ENCODE measurements at places on chromosomes 12 and 14.

DNA sequence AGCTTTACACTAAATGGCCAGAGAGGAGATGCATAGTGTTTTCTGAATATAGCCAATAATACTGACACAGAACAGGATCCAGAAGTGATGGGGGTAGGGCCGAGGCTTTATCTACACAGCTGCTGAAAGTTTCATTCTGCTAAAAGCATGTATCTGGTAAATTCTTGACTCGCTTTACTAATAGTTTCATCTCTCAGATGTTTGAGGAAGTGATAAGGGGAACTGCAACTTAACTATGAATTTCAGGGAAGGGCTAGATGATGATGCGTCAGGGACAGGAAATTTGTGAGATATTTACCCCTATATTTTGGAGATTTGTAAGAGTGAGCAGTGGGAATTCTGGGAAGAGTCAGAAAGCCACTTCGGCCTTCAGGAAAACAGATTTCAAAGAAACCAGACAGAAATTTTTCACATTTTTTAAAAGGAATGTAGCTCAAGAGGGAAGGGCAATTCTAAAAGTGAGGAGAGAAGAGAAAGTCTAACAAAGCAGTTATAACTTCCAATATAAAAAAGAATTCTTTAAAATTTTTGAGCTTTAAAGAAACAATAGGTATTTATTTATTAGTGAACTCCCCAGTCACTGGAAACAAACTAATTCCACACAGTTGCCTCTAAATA is 243.1 kb downstream of the BCAT1 start:
- DNase-seq = peak; percentile 43

DNA sequence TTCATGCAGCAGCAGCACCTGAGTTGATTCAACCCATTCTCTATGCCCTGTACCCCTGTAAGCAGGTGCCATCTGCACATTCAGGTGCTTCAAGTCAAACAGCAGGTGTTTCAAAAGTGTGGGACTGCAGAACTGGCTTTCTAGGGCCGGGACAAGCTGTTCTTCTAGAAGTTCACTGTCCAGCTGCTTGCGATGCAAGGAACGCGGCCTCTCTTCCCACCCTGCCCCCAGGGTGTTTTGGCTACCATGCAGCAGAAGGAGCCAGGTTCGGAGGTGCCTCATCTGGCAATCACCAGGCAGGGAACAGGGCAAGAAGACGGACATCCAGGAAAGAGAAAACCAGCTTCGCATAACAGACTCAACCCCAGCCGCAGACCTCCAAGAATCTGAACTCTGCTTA is 35.2 kb downstream of the TMEM132D start:
- no peak for DNase-seq

DNA sequence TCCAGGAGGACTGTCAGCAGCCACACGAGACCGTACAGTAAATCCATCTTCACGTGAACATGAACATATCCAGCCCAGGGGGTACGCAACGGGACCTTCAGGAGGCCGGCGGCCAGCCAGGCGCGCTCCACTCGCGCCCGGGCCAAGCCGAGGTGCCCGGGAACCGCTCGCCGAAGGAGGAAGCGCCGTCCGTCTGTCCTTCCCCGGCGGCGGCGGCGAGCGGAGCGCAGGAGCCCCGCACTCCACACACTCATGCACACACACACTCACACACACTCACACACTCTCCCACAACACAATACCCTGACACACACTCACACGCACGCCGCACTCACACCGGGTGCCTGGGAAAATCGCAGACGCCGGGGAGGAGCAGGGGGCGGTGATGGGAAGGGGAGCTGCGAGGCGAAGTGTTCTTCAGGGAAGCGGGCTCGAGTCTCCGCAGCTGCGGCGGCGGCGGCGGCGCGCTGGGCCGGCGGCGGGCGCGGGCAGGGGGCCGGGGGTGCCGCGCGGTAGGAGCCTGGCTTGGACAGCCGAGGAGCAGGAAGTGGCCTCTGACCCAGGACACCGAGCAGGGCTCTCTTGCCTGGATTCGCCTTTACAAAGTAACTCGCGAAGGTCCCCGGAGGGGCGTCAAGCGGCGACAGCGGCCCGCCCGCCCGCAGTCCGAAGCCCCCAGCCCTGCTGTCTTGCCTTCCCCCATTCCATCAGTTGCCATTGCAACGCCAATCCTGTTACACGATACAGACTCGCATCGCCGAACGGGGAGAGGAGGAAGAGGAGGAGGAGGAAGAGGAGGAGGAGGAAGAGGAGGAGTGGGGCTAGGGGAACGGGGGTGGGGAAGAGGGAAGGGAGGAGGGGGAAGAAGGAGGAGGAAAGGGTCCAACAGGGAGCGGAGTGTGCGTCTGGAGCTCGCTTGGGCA is 601 bp downstream of the MDGA2 start:
- DNase-seq = no peak

DNA sequence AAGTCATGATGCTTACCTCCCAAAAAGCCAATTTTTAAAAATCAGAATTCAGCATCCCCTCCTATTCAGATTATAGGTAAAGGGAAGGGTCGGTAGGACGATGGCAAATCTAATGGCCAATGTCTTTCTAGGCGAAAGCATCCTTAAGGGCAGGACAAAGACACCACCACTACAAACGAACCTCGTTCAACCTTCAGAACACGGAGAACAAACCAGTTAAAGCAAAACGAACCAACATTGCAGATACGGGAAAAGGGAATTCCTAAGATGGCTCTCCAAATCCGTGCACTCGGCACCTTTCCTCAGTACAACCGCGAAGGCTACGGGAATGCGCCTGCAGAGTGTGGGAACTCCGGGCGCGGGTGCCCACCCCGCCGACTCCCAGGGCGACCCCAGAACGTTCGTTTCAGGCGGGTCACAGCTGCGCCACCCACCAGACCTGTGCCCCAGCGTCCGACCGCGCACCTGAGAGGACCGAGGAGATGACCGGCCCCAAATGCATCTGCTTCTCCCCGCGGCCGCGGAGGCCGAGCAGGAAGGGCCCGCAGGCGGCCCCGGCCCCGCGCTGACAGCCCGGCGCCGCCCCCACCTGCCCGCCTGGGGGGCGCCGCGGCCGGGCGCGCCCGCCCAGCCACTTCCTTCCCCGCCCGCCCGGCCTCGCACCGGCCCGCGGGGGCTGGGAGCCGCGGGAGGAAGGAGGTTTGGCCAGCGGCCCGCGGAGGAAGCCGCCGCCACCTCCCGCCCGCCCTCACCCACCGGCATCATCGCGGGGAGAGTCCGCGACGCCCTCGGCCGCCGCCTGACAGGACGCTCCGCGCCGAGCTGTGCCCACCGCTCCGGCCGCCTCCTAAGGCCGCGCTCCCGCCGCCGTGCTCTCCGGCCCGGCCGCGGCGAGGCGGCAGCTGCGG is 578 bp downstream of the PPP1R13B start:
- peak; percentile 51 for DNase-seq

DNA sequence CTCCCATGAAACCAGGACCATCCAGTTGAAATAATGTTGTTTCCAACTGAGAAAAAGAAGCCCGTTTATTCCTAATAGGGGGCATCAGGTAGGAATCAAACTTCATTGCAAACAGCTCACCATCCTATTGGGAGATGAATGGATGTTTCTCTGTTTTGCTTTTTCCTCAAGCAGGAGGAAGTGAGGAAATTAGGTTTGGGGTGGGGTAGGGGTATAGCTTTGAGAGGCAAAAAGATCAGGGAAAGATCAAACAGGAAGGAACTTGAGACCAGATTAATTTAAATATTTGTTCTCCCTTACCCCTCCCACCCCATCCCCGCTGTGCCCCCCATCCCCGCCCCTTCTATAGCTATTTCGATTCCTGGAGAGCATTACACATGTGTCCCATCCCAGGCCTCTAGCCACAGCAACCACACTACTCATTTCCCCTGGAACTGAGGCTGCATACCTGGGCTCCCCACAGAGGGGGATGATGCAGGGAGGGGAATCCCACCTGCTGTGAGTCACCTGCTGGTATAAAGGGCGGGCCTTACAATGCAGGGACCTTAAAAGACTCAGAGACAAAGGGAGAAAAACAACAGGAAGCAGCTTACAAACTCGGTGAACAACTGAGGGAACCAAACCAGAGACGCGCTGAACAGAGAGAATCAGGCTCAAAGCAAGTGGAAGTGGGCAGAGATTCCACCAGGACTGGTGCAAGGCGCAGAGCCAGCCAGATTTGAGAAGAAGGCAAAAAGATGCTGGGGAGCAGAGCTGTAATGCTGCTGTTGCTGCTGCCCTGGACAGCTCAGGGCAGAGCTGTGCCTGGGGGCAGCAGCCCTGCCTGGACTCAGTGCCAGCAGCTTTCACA is at the start of gene IL23A:
Gene IL23A (plus strand): TSS at position 577 of the 850 bp plus-strand sequence. CDS start 161 bp downstream, at position 738.
- DNase-seq = peak; percentile 24

- no peak for DNase-seq
Measured at GRCh38 chr14:60420050-60420449, 65.8 kb downstream of the C14orf39 start.

- no peak for DNase-seq
Measured at GRCh38 chr14:101249676-101250036, 311.6 kb upstream of the DIO3 start.

- DNase-seq = no peak
Measured at GRCh38 chr14:75374911-75375310, 52.9 kb upstream of the JDP2 start.

DNA sequence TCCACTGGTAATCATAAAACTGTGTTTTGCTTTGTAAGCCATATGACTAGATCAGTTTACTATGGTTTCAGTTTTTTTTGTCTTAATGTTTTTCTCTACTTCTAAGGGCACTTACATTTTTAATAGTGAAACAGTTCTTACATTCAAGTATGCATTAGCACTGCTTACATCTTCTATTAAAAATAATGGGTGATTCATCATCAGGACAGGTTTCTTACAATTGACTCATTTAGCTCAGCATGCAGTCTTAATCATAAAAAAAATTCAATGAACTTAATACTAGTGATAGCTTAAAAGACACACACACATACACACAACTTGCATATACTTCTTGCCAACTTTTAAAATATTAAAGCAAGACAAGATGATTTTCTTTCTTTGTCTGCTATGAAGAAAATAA is 845.7 kb upstream of the USP15 start:
- no peak for DNase-seq

DNA sequence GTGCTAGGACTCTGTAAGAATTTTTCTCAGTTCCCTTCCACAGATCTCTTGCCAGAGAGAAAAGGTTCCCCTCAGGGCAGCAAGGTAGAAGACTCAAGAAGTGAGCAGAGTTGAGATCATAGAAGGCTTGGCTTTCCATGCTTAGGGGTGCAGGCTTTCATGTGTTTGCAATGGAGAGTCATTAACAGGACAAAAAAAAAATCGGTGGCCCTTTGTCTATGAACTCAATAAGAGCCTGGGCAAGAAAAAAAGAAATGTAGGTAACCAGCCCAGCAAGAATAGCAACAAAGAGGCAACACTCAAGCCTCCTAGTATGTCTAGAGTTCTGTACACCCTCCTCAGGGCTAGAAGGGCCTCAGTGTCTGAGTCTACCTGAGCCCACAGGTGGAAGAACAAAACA is 23.4 kb upstream of the LRP6 start:
- DNase-seq = no peak

DNA sequence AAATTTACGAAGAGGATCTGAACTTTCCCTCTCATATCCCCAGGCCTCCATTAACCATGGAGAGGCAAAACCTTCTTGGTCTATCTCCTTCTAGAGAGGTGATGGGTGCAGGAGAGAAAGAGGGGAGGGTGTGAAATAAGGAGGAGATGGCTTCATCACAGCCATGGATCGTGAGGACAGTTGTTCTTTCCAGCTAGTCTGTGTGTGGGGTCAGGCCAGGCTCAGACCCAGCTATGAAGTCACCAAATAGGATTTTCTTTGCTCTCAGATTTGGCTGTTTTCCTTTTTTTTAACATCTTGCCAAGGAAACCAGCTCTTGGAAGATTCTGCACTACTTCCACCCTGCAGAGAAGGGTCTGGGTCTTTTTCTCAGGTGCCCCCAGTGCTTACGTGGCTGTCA is 64.9 kb upstream of the FAM181A start:
- DNase-seq = no peak

- no peak for DNase-seq
Measured at GRCh38 chr12:15044471-15044870, 71.6 kb downstream of the PDE6H start.

DNA sequence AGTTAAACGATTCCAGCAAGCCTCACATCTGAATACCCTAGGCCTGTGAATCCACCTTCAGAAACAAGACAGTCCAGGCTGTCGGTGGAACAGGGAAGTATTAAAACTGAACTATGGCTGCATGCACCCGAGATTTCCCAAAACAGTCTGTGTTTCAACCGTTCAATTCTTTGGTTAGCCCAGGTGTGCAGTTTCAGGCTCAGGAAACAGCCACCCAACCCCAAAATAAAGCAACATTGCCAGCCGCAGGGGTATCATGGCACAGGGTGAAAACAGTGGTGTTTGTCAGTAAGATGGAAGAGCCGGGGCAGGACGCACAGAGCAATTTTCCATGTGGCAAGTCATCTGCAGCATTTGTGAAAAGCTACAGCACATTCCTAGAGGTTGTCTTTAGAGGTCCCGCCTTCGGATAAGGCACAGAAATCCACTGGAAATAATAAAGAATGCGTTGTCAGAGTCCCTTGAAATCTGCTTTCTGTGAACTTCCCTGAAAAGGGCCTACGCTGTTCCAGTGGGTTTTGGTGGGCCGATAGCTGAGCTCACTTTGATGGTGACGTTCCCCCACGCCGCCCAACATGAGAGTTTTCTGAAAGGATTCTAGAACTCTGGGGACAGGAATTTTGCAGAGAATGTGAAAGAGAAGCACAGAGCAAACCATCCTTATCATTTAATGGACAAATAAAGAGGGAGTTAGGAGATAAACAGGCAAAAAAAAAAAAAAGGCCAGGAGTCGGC is 84.9 kb downstream of the BCL11B start:
- DNase-seq = no peak

- DNase-seq = no peak
Measured at GRCh38 chr12:85697003-85697402, 139.2 kb downstream of the RASSF9 start.

- DNase-seq = no peak
Measured at GRCh38 chr12:75642226-75642625, 130.8 kb upstream of the KRR1 start.

DNA sequence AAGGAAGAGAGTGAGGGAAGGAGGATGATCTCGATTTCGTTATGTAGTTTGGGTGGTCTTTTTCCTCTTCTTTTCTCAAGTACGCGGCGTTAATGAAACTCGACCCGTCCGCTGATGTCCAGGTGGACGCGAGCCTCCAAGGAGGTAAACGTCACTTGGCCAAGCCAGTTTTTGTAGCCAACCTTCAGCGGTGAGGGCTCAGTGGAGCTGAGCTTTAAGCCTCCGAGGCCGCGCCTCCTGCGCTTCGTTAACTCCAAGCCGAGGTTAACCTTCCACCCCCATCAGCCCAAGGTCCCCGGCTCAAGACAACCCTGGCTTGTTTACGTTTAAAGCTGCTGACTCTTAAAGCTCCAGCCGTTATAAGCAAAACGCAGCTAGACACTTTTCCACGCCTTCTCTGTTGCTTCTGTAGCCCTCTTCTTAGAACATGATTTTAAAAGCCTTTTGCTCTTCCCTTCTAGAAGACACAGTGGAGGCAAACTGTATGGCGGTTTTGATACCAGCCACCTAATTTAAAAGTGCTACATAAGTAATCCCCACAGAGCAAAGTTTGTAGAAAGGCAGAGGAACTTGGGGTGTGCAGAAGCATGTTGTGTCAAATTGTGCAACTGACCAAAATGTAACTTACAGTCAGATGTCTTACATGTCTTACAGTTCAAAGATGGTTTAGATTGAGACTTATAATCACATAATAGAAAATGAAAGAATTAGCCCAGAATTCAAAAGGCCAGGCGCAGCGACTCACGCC is 923 bp upstream of the ITPR2 start:
- DNase-seq = peak; percentile 79
